ENCODE measurements at places on chromosomes 6 and 20. TPM values are rescaled to one million over a fixed set of nuclear protein-coding genes. Genes with fewer than 3 reads are reported as not detected.

Gene XKR7
- total RNA-seq, result not detected

Gene C6orf15
- total RNA-seq, result not detected

Gene TGM2
- total RNA-seq, result 2,042 TPM

Gene CYP39A1
- not detected for total RNA-seq

Gene FNDC1
- total RNA-seq, result not detected

Gene BMP7
- not detected for total RNA-seq

Gene FAM50B
- total RNA-seq, result 8.6 TPM

Gene SSTR4
- total RNA-seq, result not detected

Gene UBD
- total RNA-seq, result not detected

Gene HLA-DOA
- not detected for total RNA-seq

Gene HLA-DOB
- 0.18 TPM for total RNA-seq

Gene CCR6
- total RNA-seq, result not detected

Gene PERP
- total RNA-seq, result 13.4 TPM

Gene ACTL10
- 2.7 TPM for total RNA-seq

Gene BHLHE23
- total RNA-seq, result not detected

Gene SLC22A7
- not detected for total RNA-seq

Gene SMAP1
- 21.7 TPM for total RNA-seq

Gene HLA-DPB1
- 2.4 TPM for total RNA-seq

Gene TREML2
- total RNA-seq, result not detected
